ENCODE measurements at places on chromosomes 16 and 17. TPM values are rescaled to one million over a fixed set of nuclear protein-coding genes. Genes with fewer than 3 reads are reported as not detected.

Gene ALOX12
- 0.85 TPM for total RNA-seq

Gene SMTNL2
- total RNA-seq = 176 TPM

Gene CEP295NL
- total RNA-seq = 0.21 TPM

Gene SLC47A2
- total RNA-seq = 0.27 TPM

Gene IRX3
- 207 TPM for total RNA-seq

Gene MYOCD
- total RNA-seq = 122 TPM

Gene CPHXL2
- total RNA-seq = not detected

Gene KDM6B
- 20.8 TPM for total RNA-seq

Gene CD300H
- total RNA-seq = not detected

Gene CCL3
- total RNA-seq = not detected

Gene NPIPB13
- total RNA-seq = 3.2 TPM

Gene SDR42E2
- not detected for total RNA-seq

Gene AANAT
- 0.33 TPM for total RNA-seq

Gene MLLT6
- 75.8 TPM for total RNA-seq
